ENCODE measurements at places on chromosomes 4 and X.

DNA sequence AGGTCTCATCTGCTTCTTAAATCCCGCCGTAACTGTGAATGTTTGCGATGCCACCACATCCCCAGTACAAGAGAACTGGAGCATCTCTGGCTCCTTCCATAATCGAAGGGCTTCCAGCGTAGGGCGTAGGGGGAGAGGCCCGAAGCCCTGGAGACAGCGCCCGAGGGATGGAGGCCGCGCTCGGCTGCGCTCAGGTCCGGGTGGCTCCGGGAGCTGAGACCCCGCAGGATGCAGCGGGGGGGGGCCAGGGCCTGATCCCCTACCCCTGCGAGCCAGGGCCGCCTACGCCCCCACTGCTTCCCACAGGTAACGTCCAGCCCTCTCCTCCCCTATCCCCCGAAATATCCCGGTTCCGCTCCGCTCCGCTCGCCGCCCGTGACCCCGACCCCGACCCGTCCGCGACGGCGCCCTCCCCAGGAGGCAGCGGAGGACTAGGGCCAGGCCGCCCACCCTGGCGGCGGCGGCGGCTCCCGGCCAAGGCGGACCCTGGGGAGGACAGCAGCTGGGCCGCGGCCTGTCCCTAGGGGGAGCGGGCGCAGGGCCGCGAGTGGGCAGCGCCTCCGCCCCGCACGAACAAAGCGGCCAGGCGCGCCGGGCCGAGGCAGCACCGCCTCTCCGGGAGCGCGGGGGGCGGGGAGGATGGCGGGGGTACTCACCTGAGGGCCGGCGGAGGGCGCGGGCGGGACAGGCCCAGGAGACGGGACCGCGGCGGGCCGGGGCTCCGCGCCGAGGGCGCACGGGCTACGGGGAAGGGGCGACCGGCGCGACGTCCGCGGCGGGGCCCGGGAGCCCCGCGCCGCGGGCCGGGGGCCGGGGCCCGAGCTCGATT is 723 bp downstream of the WDFY3 start:
- peak; percentile 4 for DNase-seq

DNA sequence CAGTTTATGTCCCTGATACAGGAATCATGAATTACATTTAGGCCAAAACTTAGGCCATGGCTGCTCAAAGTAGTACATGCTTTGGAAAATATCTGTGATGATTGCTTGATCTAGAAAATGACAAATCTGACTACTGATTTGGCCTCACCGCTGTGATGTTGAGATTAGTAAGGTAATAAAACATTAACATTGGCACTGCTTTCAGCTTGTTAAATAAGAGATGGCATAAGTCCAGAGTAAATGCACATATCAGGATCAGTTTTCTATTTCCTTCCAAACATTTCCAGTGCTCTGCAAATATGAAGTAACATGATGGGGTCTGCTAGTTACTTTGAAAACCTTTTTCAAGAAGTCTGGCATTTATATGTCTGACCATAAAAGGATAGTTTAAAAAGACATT is 687.3 kb upstream of the ACTRT1 start:
- no peak for DNase-seq

GRCh38 chr4:52037689-52038102 is 403 bp downstream of the SGCB start:
- DNase-seq = no peak

DNA sequence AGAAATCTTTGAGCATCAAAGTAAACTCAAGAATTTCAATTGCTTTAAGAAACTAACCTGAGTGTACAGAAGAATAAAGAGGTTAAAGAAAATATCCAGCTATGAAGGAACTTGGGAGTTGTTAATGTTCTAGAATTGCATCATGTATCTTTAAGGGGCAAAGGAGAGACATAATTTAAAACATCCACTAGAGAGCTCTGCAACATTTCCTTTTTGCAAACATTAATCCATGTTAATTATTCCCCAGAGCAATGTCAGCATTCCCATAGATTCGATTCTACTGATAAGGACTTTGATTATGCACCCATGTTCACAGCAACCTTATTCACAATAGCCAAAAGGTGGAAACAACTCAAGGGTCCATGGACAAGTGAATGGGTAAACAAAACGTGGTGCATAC is 80.2 kb upstream of the SORBS2 start:
- DNase-seq = no peak

- no peak for DNase-seq
These were observed 10.5 kb upstream of the TBC1D19 start for GRCh38 chr4:26573389-26573794.

GRCh38 chr4:189032606-189033338 is 893.5 kb downstream of the TRIML1 start:
- no peak for DNase-seq

DNA sequence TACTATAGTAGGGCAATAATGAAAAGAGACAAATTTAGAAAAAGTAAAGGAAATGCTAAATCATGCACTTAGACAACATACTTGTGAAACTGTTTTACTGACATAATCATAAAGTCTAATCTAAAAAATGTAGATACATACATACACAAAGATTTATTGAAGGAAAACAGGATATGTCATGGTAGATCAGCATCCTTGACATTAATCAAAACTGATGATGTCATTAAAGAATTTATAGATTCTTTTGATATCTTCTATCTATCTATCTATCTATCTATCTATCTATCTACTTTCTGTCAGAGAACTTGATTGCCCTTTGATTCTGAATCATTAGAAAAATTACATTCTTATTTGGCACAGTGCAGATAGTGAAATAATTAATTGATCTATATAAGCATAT is 311.3 kb downstream of the CCSER1 start:
- no peak for DNase-seq

- DNase-seq = no peak
These were observed 112.7 kb downstream of the HNRNPD start for GRCh38 chr4:82261084-82261483.

DNA sequence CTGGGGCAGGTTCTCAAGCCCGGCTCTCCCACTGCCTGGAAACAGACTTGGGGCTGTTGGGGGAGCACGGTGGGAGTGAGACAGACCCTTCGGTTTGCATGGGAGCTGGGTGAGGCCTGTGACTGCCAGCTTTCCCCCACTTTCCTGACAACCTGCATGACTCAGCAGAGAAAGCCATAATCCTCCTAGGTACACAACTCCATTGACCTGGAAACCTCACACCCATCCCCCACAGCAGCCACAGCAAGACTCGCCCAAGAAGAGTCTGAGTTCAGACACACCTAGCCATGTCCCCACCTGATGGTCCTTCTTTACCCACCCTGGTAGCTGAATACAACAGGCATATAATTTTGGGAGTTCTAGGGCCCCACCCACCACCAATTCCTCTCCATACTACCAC is 57.6 kb upstream of the UBQLN2 start:
- DNase-seq = no peak
